CD14-positive monocyte (primary cell): ENCODE measurements at places on chromosomes 16 and 17. TPM values are rescaled to one million over a fixed set of nuclear protein-coding genes. Genes with fewer than 3 reads are reported as not detected.

Gene TBC1D3
- polyA plus RNA-seq, result 11.3 and 13.4 TPM in 2 replicates

Gene LLGL1
- 10.8 and 13.6 TPM in 2 replicates for polyA plus RNA-seq

Gene TMC8
- 79.9 and 151 TPM in 2 replicates for polyA plus RNA-seq

Gene G6PC1
- polyA plus RNA-seq, result not detected

Gene GUCY2D
- 0.04 TPM in 1 of 2 replicates, not detected in the other for polyA plus RNA-seq

Gene PMP22
- polyA plus RNA-seq, result 0.84 and 1.2 TPM in 2 replicates

Gene RBFOX1
- polyA plus RNA-seq, result not detected in 2 replicates

Gene TSNAXIP1
- not detected for polyA plus RNA-seq

Gene METTL23
- polyA plus RNA-seq, result 56.5 TPM

Gene BIRC5
- not detected for polyA plus RNA-seq

Gene GRAPL
- 0.56 TPM for polyA plus RNA-seq

Gene UTS2R
- not detected for polyA plus RNA-seq

Gene FSCN2
- 0.07 and 0.10 TPM in 2 replicates for polyA plus RNA-seq

Gene NATD1
- 3.0 TPM for polyA plus RNA-seq

Gene ACAP1
- polyA plus RNA-seq, result 40.5 TPM

Gene ARL5C
- polyA plus RNA-seq, result not detected

Gene STUB1
- polyA plus RNA-seq, result 101 and 108 TPM in 2 replicates

Gene HOXB1
- polyA plus RNA-seq, result not detected

Gene KRTAP9-8
- polyA plus RNA-seq, result not detected

Gene GAS2L2
- not detected for polyA plus RNA-seq
